ENCODE measurements at places on chromosomes 6 and 20.

- no peak for DNase-seq
Measured at GRCh38 chr6:71887744-71888230, 1.4 kb downstream of the RIMS1 start.

DNA sequence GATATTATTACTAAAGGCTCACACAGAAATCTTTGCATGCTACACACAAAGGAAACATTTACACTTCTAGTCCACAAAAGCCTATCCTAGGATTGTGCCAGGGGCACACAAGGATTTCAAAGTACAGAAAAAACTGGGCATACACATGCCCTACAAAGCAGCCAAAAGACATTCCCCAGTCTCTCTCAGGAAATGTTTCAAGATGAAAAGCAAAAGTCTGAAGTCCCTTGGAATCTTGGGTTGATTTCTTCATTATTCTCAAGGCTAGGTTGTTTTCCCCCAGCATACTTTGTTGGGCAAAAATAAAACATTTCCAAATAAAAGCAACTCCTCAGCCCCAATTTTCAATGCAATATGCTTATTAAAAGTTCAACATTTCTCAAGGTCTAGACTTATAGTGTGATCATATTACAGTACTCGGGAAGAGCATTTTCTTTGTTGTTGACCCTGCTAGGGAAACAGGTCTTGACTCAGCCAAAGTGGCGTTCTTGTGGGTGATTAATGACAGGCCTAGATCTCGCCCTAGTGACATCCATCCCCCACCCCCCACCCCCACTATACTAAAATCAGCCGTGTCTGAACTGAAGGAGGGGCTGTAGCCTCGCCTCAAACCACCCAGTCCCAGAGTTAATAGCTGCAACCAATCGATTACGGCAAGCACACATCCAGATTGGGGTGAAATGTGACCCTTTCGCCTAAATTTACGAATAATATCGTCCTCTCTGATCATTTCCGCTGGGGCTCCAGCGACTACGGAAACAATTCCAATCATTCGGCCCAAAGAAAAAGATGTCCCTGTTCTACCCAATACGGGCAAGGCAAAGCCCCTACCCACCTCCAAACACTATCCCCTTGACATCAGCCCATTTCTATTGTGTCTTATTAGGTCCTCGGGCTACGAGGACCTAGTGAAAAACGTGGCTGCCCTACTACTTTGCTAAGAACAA, 1.4 kb downstream of the AKIRIN2 start:
- peak; percentile 84 for DNase-seq

- no peak for DNase-seq
Measured at GRCh38 chr6:134590449-134590848, 272.5 kb upstream of the SGK1 start.

DNA sequence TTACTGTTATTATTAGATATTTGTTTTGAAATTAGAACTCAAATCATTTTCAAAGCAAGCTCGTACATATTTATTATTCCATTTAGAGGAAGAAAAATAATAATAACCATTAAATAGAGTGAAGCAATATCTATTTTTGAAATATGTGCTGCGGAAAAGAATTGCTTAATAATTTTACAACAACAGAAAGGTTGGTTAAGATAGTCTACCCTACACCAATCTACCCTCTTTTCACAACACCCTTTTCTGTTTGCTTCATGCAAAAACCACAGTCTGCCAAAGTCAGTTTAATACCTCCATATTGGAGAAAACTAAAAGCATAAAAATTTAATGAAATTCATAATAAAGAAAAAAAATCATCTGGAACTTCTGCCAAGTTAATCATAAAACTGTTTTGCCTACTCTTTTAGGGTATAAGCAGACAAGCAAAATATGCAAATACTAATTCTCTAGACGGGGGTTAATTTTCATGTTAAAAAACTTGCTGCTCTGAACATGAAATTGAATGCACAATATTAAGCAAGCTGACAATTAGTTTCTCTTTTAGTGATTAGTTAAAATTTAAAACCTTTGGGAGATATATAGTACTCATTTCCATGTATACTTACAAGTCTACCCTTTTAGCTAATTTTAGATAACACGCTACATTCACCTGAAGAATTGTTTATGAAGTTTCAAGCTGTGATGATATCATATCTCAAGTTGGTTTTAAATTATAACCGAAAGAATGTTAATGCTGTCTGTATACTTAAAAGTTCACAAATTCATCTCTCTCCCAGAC, 100.2 kb downstream of the AHI1 start:
- DNase-seq, result no peak

DNA sequence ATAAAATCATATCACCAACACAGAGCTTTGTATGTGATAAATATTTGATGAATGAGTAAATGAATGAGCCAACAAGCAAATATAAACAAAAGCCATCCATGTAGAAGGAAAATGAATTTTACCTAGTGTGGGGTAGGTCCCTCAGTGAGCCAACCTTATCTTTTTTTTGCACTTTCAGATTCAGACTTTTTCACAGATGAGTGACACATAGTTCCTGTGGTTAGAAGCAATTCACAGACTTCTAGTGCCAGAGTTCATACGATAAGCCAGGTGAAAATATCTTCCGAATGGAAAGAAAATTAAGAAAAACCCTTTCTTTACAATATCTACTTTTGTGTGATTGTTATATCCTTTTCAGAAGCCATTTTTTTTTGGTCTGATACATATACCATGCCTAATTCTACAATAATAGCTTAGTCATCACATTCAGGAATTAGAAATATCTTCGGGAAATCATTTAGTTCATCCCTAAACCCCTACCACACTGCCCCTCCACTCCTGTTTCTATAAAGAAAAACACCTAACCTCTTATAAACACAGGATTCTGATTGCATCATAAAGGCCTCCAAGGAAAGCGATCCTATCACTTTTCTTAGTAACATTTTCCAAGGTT, 82.7 kb upstream of the CNR1 start:
- no peak for DNase-seq

- DNase-seq, result peak; percentile 93
Measured at GRCh38 chr20:53578492-53579222, 15.0 kb downstream of the ZNF217 start.

- DNase-seq, result no peak
Measured at GRCh38 chr20:39283464-39283863, 321.3 kb downstream of the DHX35 start.

- no peak for DNase-seq
Measured at GRCh38 chr6:4346659-4347333, 211.4 kb upstream of the ECI2 start.

- no peak for DNase-seq
Measured at GRCh38 chr6:113762641-113763040, 94.5 kb upstream of the MARCKS start.

DNA sequence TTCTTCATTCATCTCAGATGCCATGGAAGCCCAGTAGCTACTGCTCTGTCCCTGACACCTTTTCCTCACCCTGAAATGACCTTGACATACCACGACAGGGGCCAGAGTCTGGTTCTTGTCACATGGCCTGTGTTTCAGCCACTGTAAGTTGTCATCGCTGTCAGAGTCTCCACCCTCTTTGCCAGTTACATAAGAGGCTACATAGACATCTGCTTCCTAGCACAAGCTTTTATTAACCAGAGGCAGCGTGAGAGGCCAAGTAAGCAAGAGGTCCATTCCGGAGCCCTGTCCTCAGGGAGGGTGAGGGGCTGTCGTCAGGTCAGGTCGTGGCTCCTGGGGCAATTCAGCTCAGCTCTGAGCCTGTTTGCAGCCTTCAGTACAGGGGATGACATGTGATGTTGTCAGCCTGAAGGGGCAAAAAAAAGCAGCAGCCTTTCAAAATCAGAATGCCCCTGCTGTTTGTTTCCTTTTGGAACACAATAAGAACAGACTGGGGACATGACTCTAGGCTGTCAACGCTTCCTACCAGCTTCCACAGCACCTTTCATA, 146.3 kb downstream of the MTFR2 start:
- DNase-seq, result no peak

DNA sequence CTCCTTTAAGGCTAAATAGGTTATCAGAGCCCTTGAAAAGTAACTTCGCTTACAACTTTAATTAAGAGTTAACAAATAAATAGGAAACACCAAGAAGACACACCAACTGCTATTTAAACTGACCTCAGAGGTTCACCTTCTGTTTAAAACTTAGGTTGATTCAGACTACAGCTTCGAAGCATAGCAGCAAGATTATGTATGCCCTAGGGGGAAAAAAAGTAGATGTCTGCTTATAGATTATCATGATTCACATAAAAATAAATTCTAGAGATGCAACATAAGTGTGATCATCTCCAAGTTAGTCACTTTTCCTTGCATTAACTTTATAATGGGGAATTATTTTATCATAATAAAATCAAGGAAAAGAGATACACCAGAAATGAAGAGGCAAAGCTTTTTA, 8.9 kb downstream of the PNISR start:
- no peak for DNase-seq

- DNase-seq, result peak; percentile 67
Measured at GRCh38 chr6:83962582-83962981, 71.0 kb upstream of the MRAP2 start.

GRCh38 chr6:21438986-21439352, 154.6 kb upstream of the SOX4 start:
- DNase-seq, result no peak

GRCh38 chr20:24488800-24489175, 19.4 kb downstream of the SYNDIG1 start:
- no peak for DNase-seq

DNA sequence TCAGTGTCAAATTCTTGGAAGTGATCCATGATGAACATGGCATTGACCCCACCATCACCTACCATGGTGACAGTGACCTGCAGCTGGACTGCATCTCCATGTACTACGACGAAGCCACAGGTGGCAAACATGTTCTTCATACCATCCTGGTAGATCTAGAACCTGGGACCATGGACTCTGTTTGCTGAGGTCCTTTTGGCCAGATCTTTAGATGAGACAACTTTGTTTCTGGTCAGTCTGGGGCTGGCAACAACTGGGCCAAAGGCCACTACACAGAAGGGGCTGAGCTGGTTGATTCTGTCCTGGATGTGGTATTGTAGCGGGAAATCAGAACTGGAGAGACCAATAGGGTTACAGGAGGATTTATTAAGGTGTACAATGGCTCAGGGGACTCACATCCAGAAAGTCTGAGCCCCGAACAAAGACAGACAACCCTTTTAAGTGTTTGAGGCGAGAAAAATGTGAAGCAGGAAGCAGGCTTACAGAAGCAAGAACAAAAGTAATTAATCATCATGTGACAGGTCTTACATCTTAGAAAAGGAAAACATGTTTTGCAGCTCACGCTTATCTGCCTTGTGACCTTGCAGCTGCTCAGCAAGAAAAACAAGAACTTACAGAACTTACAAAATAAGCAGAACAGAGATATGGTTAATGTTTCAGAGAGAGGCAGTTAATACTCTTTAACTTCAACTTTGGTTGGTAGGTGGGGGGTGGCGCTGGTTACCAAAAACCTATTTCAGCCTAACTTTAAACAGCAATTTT, 58.8 kb upstream of the MOCS1 start:
- DNase-seq, result no peak

GRCh38 chr6:163789199-163789810, 374.8 kb downstream of the QKI start:
- DNase-seq, result peak; percentile 26

DNA sequence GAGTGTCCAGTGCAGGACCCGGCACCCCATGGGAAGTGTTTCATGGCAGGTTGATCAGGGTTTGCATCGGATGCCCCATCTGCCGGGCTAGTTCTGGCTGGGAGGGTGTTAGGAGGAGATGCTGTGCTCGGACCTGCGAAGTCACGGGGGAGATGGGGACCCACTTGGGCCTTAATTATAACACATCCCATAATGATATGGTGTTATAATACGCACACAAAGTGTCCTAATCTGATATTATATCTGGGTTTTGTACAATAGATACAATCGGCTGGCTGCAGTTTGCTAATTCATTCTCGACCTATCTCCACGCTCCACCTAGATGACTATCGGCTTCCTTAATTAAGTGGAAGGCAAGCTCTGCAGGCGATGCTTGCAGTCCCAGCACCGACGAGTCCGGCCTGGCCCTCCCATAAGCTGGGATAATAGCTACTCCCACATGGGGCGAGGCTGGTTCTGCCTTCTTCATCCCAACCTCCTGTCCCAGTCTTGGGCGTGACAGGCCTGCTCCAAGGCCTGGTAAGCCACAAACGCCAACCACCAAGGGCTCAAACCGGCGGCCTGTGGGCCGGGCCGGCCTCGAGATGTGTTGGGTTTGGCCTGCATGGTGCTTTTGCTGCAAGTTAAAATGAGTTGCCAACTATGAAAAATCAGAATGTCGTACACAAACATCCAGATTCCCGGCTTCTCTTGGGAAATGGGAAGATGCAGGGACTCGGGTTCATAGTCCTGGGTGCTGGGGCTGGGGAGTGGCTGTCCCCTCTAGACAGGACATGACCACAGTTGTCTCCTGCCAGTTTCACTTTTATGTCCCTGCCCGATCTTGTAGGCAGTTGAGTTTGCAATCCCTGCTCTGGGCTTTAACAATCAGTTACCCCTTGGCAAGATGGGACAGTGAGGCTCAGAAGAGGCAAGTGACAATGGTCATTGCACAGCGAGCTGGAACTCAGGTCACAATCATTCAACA, 32.7 kb downstream of the CEBPB start:
- DNase-seq, result no peak

- DNase-seq, result no peak
Measured at GRCh38 chr6:65399355-65400084, 307.5 kb downstream of the EYS start.

DNA sequence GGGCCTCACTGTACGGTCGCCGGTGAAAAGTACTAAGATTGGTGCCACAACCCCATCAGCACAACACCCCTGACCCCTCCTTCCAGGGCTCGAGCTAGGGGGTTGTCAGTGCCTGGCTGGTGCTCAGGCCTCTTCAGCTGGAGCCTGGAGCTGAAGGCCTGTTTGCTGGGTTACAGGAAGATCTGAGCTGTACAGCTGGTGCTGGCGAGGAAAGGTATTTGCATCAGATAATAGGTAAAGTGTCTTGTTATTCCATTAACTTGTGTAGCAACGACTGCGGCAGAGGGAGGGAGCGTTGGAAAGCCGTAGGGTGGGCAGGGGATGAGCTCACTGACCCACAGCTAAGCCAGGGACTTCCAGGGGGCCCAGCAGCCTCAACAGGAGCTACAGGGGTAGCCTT, 15.8 kb upstream of the SIRPA start:
- no peak for DNase-seq

GRCh38 chr6:145148776-145149175, 586.5 kb downstream of the EPM2A start:
- DNase-seq, result no peak
